ENCODE measurements at places on chromosomes 11 and 22. TPM values are rescaled to one million over a fixed set of nuclear protein-coding genes. Genes with fewer than 3 reads are reported as not detected.

DNA sequence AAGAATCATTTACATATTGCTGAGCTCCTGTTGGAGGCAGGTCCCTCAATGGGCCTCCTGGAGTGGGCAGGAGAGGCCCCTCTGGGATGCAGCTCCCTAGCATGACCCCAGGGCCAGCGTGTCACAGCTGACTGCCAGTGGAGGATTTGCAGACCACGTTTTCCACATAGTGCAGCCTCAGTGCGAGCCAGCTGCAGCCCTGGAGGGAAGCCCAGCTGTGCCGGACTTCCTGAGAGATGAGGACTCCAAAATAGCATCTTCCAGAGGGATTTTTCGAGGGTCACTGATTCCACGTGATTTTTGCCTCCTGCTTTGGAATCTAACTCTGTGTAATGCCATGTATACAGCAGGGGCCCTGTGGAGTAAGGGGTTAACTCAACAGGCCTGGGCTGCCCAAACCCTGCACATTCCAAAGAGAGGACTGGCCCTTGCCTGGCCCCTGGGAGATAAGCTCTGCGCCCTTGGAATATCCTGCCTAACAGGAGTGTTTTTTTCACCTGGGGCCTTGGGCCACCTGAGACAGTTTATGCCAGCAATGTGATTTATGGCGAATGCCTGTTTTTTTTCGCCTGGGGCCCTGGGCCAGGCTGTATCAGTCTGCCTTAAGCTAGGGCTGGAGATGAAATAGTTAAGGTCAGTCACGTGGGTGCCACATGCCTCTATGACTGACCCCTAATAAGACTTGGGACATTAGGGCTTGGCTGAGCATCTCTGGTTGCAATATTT lies 47.4 kb downstream of the RPS6KA4 start:
- DNase-seq: peak; percentile 81

DNA sequence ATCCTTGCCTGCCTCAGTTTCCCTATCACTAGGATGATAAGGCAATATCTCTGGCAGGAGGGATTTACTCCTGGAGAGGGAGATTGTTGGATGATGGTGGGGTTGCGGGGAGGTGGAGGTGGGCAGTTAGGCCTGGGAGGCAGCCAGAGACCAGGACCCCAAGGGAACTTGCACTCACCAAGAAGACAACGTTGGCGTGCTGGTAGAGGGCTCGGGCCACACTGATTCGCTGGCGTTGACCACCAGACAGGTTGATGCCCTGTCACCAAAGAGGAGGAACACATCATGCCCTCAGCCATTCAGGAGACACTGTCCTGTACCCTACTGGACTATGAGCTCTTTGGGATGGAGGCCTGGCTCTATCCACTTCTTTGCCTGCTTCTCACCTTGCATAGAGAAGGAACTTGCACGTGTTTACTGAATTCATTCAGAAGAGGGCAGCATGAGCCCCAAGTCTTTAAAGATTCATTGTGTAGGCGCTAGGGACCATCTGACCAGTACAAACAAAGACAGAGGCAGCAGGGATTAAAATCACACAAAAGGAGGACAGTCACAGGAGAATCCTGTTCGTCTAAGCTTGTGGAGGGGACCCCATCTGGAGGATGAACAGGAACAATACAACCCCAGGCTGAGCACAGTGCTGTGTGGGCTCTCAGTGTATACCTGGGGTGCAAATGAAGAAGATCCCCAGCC lies 24.2 kb upstream of the KCNJ11 start:
- no peak for DNase-seq

- DNase-seq: no peak
Measured at GRCh38 chr11:115164774-115165173, 339.4 kb downstream of the CADM1 start.

DNA sequence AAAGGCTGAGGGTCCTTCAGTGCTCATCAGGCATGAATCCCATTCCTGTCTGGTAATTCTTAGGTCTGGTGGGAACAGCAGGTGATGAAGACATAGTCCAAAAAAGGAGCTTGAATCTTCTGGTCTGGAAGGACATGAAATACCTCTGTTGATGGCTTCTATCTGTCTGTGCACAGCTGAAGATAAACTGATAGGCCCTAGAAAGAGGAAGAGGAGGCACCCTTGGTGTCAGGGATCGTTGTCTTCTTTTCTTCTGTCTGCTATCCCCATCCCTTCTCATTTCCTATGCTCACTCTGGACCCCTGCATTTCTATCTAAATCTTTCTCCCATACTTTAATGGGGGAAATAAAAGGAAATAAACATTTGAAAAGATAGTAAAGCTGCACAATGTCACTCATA lies 9.4 kb downstream of the AGBL2 start:
- no peak for DNase-seq

DNA sequence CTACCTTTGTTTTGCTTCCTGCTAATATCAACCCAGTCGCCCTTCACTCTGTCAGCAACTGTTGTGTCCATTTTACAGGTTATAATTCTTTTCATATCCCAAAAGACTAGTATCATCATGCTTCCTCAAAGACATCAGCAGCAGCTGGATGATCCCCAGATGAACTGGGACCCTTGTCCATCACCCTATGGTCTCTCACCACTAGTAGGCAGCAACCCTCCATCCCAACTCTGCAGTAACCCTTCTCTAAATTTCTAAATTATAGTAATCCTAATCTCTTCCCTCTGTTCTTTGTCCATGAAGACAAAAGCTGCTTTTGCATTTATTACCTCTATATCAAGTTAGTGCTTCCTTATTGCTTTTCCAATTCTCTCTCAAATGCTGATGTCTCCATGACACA lies 1025.8 kb downstream of the FAM181B start:
- DNase-seq: no peak

GRCh38 chr11:82765466-82766034 lies 31.9 kb upstream of the FAM181B start:
- DNase-seq: no peak

DNA sequence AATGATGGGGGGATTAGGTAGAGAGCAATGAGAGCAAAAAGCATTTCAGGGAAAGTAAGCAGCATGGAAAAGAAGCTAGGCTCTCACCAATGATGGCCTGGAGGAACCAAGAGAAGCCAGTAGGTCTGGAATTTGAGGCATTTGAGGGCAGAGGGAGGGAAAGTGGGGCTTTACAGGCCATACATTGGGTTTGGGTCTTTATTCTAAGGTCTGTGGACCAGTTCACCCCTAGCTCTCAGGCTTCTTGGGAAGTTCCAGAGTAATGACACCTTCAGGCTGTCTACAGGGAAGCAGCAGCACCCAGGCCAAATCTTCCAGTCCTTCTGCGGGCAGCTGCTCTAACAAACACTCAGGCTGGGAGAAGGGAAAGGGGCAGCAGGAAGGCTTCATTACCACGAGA lies 29.4 kb downstream of the ARFGAP2 start:
- no peak for DNase-seq

DNA sequence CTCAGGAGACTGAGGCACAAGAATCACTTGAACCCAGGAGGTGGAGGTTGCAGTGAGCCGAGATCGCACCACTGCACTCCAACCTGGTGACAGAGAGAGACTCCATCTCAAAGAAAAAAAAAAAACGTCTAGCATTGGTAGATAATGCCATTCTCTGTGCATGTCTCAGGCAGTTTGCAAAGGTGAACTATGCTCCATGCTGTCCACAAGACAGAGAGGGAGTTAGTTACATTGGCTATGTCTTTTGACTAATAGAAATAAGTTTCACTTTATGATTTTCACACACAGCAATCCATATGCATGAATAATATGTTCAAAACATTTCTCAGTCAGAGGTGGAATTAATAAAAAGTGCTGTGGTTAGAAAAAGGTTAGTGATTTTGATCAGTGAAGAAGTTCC lies 591.4 kb downstream of the ETS1 start:
- DNase-seq: no peak

DNA sequence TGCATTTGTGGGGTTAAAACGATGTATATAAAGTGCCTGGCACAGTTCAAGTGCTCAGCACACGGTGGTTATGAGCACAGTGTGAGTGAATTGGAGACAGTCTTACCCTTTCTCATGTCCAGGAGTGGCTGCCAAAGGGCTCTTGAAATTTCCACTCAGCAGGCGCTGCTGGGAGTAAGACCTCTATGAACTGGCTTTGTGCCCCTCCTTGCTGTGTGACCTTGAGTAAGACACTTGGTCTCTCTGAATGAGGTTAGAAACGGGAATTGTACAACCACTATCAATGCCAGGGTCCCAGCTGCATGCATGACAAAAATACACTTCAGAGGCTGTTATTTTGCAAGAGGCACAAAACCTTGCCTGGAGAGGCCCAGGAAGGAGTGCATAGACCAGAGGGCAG lies 86.6 kb downstream of the TSPAN18 start:
- DNase-seq: peak; percentile 71

- no peak for DNase-seq
Measured at GRCh38 chr22:40602231-40602630, 34.3 kb downstream of the MRTFA start.

GRCh38 chr11:43984519-43985385 lies 42.3 kb downstream of the C11orf96 start:
- peak; percentile 76 for DNase-seq

- no peak for DNase-seq
Measured at GRCh38 chr11:5846701-5847100, 5.0 kb upstream of the OR52E6 start.

DNA sequence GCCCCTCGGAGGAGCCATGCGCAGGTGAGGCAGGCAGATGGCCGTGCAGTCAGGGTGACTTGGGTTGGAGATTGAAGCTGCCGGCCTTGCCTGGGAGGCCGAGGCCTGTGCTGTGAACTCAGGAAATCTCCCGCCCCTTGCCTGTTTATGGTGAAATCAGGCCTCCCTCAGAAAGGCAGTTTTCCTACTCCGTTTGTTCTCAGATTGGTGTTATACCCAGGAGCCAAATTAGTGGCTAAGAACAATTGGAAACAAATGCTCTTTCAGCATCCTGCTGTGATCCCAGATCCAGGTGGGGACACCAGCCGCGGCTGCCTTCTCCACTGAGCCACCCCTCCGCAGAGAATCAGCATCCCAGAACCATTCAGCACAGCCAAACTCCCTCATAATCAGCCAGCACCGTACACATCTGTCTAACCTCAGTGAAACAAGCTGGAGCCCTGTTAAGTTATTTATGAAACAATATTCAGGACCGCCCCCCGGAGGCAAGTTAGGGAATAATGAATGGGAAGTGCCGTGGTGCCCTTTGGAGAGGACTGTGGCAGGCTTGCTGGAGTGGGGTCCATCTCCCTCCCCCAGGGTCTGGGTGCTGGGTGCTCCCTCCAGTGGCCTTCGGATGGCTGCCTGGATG lies 60.0 kb downstream of the PKNOX2 start:
- DNase-seq: peak; percentile 75

- no peak for DNase-seq
Measured at GRCh38 chr11:60485987-60486386, 6.6 kb upstream of the MS4A12 start.

GRCh38 chr11:72871119-72871518 lies 56.9 kb downstream of the ATG16L2 start:
- DNase-seq: no peak

- DNase-seq: no peak
Measured at GRCh38 chr11:70326365-70326811, 55.9 kb downstream of the PPFIA1 start.

GRCh38 chr11:128343870-128344269 lies 243.5 kb downstream of the ETS1 start:
- no peak for DNase-seq

GRCh38 chr22:44493206-44493605 lies 4.8 kb downstream of the RTL6 start:
- DNase-seq: no peak

GRCh38 chr11:106962995-106963394 lies 55.3 kb downstream of the GUCY1A2 start:
- no peak for DNase-seq

DNA sequence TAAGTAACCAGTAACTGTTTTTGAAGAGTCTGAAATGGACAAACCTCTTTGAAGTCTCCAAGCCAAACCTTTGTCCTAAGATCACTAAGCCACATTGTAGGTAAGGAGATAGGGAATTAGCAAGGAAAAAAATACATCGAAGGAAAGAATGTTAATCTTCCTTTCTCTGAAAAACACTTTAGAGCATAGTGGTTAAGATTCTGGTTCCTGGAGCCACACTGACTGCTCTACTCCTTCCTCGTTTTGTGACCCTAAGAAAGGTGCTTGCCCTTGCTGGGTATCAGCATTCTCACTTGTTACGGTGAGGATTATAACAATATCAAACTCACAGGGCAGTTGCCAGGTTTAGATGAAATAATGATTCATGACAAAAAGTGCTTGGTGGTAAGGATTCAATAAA lies 104.0 kb downstream of the SIK3 start:
- DNase-seq: no peak

DNA sequence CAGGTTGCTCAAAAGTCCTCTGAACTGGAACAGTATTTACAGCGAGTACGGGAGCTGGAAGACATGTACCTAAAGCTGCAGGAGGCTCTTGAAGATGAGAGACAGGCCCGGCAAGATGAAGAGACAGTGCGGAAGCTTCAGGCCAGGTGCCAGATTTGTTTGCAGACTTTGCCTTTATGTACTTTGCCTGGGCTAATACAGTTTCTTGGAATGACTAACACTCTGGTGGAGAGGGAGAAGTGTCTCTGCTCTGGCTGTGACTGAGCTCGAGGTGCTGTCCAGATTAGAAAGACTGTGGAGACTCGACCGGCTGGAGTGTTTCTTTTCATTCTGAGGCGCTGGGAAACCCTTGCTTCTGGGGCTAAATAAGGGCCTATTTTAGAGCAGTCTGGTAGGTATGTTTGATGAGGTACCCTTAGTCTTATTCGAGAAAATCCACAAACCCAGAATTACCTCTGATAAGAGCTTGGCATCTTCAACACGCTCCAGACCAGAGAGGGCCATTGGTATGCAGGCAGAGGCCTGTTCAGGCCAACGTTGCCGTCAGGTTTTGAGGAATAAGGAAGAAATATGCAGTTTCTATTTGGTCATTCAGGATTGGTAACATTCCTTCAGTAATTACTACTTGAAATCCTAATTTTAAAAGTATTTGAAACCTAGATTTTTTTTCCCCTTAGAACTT lies 76.5 kb downstream of the SWAP70 start:
- DNase-seq: no peak

GRCh38 chr11:83284501-83285150 lies 1.5 kb downstream of the CCDC90B start:
- DNase-seq: no peak

- DNase-seq: no peak
Measured at GRCh38 chr11:68962527-68963250, 18.1 kb downstream of the MRGPRD start.

GRCh38 chr11:25327656-25328055 lies 830.8 kb downstream of the LUZP2 start:
- no peak for DNase-seq

GRCh38 chr22:48093981-48094380 lies 1331.5 kb downstream of the TBC1D22A start:
- DNase-seq: no peak

- DNase-seq: no peak
Measured at GRCh38 chr11:113873236-113873626, 2.1 kb downstream of the USP28 start.

DNA sequence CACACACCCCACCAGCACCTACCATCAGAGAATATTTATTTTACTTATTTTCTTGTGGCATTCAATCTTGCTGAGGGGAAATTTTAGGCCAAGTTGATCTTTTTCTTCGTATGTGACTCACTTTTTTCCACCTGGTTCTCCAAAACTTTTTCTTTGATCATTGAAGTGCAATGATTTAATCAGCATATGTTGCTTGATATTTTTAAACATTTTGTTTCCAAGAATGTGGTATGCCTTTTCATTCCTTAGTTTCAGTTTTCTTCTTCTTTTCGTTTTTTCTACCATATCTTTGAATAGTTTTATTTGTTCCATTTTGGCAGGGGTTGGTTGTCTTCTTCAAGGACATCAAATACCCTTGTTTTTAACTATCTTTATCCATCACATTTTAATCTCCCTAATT lies 28.6 kb downstream of the FANCF start:
- no peak for DNase-seq

KMT5B gene
- total RNA-seq: 31.4 TPM

GSTT2B gene
- total RNA-seq: 2.9 TPM

PVALB gene
- not detected for total RNA-seq

IGSF22 gene
- total RNA-seq: 1.1 TPM

C11orf65 gene
- total RNA-seq: 1.0 TPM

SEPTIN5 gene
- total RNA-seq: 264 TPM
